Pulmonary artery endothelial cell (primary cell): ENCODE measurements at places on chromosomes 12 and 14. TPM values are rescaled to one million over a fixed set of nuclear protein-coding genes. Genes with fewer than 3 reads are reported as not detected.

GRCh38 chr14:56664811-56665421 is 85.3 kb downstream of the TMEM260 start:
- no peak for DNase-seq

DNA sequence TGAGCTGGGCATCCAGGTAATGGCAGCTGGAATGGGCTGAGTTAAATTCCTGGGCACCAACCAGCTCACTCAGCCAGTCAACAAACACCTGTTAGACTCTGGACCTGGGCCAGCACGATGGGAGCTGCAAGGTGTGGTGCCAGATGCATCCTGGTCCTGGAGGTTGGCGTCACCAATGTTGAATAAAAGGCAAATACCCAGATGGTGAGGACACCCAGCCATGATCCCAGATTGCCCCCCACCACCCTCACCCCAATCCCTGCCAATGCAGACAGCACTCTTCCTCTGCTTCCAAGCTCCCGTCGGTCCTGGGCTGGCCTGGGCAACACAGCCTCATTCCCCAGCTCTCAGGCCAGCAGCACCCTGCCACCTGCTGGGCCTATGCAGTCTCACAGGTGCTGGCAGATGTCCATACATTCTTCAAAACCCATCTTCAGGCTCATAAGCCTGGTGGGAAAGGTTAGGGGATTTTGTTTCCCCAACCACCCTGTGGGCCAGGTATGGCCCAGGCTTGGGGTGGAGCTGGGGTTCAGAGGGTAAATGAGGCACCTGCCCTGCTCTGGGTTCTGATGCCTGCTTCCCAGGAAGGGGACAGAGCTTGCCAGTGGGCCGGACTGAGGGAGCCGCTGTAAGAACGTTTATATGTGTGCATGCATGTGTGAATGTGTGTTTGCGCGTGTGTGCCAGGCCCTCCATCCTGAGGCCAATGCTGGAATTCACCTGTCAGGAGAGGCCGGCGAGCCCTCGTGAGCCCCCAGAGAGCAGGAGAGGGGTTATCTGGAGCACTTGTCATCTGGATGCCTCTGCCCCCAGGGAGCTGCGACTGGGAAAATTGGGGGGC is 58.0 kb downstream of the LGMN start:
- DNase-seq: no peak

FBRSL1 gene
- total RNA-seq: 4.4 and 5.9 TPM in 2 replicates

DNA sequence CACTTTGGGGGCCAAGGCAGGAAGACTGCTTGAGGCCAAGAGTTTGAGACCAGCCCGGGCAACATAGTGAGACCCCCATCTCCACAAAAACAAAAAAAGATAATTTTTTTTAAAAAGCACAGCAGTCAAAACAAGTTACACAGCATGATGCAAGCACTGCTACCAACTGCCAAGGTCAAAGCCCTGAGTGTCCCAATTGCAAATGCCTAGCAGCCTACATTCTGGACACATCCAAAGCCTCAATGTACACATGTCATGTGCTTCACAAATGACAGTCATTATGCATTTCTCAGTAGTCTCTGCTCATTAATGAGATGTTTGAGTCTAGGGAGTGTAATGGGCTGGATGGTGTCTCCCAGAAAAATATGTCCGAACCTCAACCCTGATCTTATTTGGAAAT is 113.7 kb upstream of the CCND2 start:
- no peak for DNase-seq

RIMBP2 gene
- not detected in 2 replicates for total RNA-seq

GRCh38 chr14:103391048-103391447 is 5.8 kb downstream of the MARK3 start:
- DNase-seq: peak; percentile 24

DNA sequence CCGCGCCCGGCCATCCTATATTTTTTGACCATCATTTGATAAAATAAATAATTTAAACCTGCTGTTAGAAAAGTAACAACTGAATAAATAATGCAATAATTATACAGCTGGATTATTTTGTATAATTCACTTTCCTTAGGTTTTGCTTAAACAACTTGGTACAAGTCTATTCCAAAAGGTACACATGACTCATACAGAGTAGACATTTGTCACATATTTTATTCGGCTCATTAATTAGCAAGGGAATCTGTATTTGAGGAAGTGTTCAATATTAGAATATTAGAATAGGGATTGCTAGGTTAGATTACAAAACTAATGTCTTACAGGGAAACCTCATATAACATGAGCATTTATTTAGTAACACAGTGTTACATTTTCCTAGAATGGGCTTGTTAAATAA is 48.7 kb downstream of the ATP2A2 start:
- no peak for DNase-seq

DNA sequence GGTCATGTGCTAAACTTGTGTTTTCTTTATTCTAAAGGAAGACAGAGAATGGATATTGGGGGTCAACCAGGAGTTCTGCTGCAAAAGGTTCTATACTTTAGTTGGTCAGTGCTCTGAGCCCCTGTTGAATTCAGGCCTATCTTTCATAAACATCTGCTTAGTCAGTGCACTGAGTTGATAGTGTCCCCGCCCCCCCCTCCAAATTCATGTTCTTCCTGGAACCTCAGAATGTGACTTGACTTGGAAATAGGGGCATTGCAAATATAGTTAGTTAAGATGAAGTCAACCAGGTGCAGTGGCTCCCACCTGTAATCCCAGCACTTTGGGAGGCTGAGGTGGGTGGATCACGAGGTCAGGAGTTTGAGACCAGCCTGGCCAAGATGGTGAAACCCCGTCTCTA is 23.3 kb downstream of the CHST11 start:
- DNase-seq: no peak

GRCh38 chr14:71248194-71248593 is 340.9 kb downstream of the PCNX1 start:
- no peak for DNase-seq

DNA sequence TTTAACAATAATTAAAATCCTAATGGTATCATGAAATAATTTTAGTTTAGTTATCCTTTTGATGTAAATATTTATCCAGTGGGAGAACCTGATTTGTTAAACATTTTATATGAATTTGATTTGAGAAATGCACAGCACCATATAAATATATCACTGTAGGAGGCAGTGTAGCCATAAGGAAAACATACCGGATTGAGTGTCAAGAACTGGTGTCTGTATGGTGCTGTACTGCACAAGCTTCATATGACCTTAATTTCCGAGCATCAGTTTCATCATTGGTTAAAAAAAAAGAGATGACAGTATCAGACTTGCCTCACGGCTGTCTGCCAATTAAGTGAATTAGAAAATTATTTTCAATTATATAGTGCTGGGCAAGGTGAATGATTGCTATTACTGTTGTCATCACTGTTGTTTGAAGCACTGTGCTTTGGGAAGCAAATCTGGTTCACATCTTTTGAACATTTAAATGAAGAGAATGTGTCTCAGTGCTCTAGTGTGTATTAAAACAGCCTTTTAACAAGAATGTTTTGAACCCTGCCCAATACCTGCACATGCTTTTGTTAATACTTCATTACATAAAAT is 72.1 kb downstream of the TMTC2 start:
- DNase-seq: no peak

- DNase-seq: no peak
Measured at GRCh38 chr14:47539031-47539461, 136.4 kb downstream of the MDGA2 start.

- DNase-seq: no peak
Measured at GRCh38 chr12:94261119-94261518, 112.7 kb downstream of the PLXNC1 start.

DNA sequence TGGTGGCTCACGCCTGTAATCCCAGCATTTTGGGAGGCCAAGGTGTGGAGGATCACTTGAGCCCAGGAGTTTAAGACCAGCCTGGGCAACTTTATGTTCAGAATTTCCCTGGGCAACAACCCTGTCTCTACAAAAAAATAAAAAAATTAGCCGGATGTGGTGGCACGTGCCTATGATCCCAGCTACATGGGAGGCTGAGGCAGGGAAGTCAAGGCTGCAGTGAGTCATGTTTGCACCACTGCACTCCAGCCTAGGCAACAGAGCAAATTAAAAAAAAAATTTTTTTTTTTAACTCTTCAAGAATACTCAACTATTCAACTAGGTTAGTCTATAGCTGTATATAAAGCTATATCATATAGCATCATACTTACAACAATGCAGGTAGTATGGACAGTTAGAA is 113.0 kb downstream of the RALGAPA1 start:
- DNase-seq: no peak

DNA sequence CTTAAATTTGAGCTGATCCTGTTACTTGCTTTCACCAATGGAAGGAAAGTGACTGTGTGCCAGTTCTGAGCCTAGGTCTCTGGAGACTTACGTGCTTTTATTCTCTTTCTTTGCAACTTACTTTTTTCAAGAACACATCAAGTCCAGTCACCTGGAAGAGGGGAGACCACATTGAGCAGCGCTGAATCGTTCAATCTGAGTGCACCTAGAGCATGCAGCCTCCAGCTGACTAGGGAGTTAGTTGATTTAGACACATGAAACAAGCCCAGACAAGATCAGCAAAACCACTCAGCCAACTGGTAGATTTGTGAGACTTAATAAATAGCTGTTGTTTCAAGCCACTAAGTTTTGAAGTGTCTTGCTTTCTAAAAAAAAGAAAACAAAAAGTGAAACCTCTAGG is 1014.8 kb upstream of the FBXO33 start:
- no peak for DNase-seq

DNA sequence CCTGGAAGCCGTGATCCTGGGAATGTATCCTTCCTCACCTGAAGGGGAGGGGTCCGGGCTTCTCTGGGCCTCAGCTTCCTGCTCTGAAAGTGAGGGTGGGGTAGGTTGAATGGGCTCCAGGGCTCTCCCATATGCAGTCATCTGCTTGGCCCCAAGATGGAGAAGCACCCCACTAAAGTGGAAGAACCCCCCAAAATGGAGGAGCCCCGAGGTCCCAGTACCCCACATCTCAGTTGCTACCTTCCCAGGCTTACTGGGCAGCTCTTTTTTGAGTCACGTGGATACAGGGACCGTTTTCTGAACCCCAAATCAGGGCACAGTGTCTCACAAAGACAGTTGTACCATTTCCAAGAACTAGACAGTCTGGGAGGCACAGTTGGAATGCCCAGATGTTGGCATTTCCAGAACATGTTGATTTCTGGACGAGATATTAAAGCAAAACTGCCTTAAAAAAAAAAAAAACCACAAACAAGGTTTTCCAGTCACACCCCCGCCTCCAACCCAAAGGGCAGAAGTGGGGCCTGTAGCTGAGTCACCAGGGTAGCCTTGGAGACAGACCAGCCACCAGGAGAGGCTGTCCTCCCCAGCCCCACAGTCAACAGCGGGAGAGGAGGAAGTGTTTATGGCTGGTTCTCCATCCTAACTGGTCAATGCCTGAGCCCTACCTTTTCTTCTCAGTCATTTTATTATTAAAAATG is 12.1 kb downstream of the VASH1 start:
- peak; percentile 76 for DNase-seq

TAS2R13 gene
- 0.56 and 0.73 TPM in 2 replicates for total RNA-seq

DNA sequence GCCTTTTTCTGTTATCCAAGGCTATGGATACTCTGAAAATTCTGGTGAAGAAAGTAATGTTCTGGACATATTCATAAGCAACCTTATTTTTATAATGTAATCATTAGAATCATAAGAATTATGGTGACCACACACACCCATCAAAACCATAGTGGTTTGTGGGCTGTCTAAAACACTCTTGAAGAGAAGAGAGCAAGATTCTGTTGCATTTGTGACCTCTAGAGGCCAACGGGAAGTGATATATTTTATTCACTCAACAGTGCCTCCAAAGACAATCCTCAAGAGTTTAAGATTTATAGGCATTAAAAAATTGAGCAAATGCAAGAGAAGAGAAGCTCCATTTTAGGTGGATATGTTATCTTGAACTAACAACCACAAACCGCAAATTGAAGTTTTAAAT is 68.5 kb upstream of the LGR5 start:
- DNase-seq: no peak

DNA sequence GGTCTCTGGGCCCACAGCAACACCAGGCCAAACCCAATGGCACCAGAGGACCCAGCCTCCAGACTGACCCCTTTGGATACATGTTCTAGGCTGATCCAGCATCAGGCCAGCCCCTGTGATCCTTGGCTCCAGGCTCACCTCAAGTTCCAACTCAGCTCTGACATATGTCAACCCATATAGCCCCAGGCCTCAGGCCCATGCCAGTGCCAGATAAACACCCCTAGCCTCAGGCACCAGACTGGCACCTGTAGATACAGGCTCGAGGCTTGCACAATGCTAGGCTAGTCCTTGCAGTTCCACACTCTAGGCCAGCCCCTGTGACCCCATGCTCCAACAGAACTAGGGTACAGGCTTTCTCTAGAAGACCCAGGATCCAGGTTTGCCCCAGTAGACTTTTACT is 287.5 kb downstream of the KCNC2 start:
- DNase-seq: no peak

DNA sequence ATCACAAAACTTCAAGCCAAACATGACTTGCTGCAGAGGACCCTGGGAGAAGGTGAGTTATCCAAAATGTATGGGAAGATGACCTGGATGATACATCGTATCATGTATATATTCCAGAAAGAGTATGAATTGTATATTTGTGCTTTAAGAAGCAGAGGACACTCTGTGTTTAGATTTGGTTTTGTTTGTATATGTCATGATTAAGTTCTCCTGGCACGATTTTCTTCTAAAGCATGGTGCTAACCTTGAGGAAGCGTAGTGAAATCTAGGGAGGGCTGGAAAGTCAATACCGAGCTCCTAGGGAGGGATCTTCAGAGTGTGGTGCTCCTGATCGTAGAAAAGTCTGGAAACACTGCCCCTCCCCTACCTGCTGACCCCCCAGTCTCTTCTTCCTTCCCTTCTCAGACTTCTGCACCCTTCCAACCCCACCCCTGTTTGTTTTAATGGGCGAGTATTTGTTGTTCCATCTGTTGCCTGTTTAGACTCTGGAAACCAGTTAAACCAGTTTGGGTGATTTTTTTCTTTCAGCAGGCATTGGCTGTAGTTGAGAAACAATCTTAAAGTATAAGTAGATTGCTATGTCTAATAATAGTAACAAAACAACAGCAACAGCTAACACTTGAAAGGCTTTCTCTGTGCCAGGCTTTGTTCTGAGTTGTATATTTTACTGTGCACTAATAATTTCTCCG is 141.6 kb downstream of the KICS2 start:
- no peak for DNase-seq

DNA sequence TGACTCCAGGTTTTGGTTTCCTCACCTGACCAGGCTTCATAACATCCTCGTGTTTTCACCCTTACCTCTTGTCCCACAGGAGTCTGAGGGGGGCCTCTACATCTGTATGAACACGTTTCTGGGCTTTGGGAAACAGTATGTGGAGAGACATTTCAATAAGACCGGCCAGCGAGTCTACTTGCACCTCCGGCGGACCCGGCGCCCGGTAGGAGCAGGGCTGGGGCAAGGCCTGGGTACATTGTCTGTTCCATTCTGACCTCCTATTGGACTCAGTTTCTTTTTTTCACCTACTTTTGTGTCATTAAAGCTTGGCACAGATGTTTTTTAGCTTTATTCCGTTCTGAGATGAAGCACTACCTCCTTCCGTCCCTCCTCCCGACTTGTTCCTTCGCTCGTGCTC is 3.4 kb downstream of the USP5 start:
- no peak for DNase-seq

AQP2 gene
- not detected in 2 replicates for total RNA-seq

GRCh38 chr12:79274501-79275064 is 410.0 kb downstream of the SYT1 start:
- DNase-seq: no peak

NRIP2 gene
- not detected in 2 replicates for total RNA-seq
